SIG-M5 (cell line): ENCODE measurements at places on chromosomes 3 and 15.

DNA sequence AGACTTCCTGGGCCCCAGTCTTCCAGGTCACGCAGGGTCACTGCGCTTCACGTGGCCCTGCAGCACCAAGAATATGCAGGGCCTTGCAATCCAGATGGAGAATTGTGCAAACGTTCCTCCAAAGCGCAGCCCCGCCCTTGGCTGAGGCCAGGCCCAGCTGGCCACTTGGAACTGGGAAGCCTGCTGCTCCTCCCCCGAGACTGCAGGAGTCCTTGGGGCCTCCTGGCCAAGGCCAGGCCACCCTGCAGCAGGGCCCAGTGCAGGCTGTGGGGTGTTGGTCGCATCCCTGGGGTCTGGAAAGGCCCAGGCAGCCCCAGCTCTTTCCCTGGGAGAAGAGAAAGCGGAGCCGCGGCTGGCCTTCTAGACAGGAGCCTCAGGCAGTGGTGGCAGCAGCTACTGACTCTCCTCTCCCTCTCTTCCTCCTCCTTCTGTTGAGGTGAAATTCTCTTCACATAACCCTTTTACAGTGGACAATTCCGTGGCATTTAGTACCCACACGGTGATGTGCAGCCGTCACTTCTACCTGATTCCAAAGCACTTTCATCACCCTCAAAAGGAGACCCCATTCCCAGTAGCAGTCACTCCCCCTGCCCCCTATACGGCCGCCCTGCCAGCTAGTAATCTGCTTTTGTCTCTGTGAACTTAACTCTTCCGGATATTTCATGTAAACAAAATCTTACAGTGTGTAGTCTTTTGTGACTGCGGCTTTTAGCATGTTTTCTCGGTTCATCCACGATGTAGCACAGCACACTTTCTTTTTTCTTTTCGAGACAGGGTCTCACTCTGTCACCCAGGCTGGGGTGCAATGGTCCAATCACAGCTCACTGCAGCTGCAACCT lies 103.9 kb downstream of the TMEM266 start:
- no peak for DNase-seq

DNA sequence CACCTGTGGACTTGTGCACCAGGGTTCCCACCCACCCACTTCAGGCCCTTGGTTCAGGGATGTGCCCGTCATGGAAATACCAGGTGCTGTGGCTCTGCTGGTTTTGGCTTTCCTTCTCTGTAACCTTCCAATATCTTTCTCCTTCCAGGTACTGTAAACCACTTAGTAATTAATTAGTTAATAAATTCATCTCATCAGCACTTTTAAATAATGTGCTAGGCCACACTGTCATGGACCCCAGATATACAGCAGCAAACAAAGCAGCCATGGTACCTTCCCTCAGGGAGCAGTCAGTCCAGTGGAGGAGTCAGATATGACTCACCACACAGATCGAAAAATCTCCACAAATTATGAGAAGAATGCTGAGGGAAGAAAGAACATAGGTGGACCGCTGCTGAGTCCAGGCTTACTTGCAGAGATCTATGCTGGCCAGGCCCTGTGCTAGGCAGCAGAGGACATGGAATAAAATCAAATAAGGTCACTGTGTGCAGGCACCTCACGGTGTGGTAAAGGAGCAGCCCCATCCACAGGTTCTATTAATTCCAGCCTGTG lies 6.8 kb upstream of the GATA2 start:
- no peak for DNase-seq

GRCh38 chr3:184177331-184177731 lies 2.7 kb downstream of the AP2M1 start:
- DNase-seq: no peak

DNA sequence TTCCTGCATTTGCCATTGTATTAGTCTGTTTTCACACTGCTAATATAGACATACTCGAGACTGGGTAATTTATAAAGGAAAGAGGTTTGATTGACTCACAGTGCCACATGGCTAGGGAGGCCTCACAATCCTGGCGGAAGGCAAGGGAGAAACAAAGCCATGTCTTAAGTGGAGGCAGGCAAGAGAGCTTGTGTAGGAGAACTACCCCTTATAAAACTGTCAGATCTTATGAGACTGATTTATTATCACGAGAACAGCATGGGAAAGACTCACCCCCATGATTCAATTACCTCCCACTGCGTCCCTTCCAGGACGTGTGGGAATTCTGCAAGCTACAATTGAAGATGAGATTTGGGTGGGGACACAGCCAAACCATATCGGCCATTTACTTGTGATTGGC lies 27.8 kb downstream of the YEATS2 start:
- DNase-seq: no peak

DNA sequence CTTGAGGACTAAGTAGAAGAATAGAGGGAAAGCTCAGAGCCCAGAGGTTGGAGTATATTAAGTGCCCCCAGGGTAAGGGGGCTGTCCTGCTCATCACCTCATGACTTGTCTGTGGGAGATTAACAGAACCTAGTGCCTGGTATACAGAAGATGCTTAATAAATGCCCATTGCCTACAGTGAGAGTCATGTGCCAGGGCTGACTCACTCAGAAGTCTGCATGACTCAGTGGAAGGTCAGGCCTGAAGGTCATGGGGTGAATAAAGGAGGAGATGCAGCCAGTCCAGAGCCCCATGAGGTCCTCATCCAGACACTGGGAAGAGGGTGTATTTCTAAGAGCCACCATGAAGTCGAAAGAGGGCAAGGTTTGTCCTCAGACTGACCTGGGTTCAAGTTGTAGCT lies 62.5 kb upstream of the TLE3 start:
- no peak for DNase-seq

GRCh38 chr15:65416845-65417416 lies 5.8 kb downstream of the IGDCC4 start:
- DNase-seq: no peak

- no peak for DNase-seq
These were observed 127.7 kb downstream of the MTHFS start for GRCh38 chr15:79769069-79769481.

GRCh38 chr3:13845806-13846205 lies 34.1 kb downstream of the WNT7A start:
- no peak for DNase-seq

GRCh38 chr3:104437131-104437750 lies 929.5 kb upstream of the ALCAM start:
- DNase-seq: no peak

DNA sequence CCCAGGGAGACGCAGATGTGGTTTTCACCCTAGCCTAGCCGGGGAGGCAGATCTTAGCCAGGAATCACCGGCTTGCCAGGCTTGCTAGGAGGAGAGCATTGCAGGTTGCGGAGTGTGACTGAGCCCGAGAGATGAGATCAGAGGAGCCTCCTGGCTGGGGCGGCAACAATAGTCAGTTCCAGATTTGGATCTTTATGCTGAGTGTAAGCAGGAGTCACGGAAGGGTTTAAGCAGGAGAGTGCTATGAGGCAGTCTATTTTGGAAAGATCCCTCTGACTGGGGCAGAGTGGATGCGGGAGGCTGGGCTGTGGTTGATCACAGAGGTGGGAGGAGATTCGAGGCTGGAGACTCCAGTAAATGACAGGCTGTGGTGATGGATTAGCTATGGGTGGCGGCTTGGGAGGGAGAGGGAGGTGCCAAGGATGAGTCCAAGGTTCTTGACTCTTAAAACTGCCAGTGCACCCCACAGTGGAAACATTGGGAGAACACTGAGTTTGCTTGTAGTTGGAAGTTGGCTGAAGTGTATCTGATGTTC lies 10.4 kb upstream of the BAHD1 start:
- no peak for DNase-seq

DNA sequence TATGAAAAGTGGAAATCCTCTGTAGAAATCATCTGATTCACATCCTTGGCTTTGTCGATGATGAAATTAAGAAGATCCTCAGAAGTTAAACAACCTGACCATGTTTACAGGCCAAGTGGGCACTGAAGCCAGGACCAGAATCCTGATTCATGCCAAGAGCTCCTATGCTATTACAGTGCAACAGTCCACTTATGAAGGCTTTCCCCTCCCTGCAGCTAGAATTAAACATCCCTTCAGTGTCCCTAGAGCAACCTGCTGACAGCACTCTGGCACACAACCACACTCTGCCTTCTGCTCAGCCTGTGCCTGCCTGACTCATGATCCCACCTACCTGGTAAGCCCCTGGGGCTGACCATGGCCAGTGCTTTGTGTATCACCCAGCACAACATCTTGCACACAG lies 33.8 kb downstream of the TXNRD3 start:
- DNase-seq: no peak

GRCh38 chr15:101016581-101016980 lies 97.4 kb downstream of the LRRK1 start:
- no peak for DNase-seq

- DNase-seq: no peak
These were observed 49.8 kb downstream of the KBTBD12 start for GRCh38 chr3:127964816-127965215.

- DNase-seq: no peak
These were observed 6.3 kb downstream of the NSMCE3 start for GRCh38 chr15:29263289-29263688.

GRCh38 chr3:76367281-76367680 lies 581.9 kb upstream of the ZNF717 start:
- DNase-seq: no peak

DNA sequence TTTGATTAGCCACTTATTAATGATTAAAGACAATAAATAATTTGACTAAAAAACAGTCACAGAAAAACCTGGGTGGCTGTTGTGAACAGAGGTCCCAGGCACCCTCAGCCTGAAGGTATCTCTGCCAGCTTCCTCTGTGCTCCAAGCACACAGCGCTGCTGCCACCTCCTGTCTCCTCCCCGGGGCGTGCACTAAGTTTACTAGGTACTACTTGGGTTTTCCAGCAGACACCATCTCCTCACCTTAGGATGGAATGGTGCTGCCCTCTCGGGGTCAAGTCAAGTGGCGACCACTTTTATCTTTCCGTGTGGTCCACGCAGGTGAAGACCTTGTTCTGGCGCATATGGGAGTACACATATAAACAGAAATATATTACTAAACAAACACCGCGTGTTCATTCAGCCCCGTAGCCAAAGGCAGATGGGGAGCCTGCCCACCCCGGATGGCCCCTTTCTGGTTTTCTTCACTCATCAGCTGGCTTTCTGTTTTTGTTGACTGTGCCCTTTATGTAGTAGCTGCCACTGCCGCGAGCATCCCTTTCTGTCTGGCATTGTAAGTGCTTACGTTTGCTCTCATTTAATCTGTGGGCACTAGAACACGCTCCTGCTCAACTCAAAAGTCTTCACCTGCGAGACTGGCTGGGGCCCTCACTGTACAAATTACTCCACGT lies 128.0 kb downstream of the LRIG1 start:
- no peak for DNase-seq

GRCh38 chr3:170992854-170993253 lies 33.7 kb downstream of the SLC2A2 start:
- DNase-seq: no peak

DNA sequence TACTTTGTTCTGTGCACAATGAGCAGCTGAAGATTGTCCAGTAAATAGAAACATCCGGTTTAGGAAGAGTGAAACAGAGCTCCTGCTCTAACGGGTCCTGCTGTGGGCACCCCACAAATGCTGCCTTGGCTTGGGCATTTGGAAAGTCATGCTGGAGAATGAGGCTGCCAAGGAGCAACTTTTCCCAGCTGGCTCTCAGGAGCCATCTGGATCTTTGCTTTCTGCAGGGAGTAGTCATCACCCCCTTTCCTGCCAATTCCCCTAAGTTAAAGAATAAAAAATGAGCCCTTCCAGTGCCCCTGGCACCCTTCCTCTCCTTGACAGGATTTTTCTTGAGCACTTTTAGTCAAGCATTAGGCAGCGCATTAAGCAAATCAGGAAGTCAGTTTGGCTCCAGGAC lies 90.0 kb downstream of the FAM43A start:
- DNase-seq: no peak

DNA sequence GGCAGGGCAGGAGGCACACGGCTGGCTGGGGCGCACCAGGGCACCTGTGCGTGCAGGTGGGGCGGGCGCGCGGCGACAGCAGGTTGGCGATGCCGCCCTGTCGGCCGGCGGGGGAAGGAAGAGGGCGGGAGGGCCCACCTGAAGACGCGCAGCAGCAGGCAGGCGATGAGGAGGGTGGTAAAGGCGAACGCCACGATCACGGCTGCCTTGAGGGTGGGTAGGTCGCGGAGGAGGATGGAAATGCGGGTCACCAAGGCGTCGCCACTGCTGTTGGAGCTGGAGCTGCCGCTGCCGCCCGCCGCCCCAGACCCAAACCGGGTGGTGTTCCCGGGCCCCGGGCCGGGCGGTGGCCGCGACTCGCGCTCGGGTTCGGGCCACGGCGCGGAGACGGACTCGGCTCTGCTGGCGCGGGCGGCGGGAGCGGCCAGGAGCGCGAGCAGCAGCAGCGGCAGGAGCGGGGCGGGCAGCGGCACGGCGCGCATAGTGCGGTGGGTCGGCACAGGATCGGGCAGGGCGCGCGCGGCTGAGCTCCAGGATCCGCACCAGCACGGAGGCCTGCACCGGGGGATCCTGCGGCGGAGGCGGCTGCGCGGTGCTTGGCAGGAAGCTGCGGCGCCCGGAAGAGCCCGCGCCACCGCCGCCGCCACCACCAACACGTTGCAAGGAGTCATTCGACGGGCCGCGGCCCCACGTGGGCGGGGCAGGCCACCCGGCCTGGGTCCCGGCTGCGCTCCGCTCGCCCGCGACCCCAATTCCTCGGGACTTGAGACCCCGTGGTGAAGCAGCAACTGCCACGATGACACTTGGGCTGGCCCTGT lies at the start of gene FAM174B:
TSS of gene FAM174B (minus strand) at position 598 of the 818 bp plus-strand sequence.
- DNase-seq: no peak

GRCh38 chr3:50430950-50431435 lies 71.7 kb upstream of the TMEM115 start:
- DNase-seq: no peak

- DNase-seq: no peak
These were observed 20.0 kb upstream of the CFAP20DC start for GRCh38 chr3:59069838-59070237.

DNA sequence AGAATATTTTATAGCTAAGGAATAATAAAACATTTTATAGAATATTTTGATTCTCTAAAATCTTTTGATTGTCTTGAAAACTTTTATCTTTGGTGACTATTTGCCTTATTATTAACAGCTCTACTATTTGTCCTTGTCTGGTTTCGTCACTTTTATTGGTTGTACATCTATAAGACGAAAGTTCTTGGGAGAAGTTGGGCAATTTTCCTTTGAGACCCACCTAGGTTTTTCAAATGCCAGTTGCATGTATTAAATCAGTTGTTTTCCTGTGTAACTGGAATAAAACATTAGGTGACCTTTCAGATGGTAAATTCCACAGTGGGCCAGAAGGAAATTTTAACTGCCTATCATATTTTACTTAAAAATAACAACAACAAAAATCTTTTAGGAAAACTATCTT lies 1245.7 kb downstream of the SI start:
- no peak for DNase-seq
